NCI-H82 (cell line): ENCODE measurements at places on chromosomes 11 and 22.

DNA sequence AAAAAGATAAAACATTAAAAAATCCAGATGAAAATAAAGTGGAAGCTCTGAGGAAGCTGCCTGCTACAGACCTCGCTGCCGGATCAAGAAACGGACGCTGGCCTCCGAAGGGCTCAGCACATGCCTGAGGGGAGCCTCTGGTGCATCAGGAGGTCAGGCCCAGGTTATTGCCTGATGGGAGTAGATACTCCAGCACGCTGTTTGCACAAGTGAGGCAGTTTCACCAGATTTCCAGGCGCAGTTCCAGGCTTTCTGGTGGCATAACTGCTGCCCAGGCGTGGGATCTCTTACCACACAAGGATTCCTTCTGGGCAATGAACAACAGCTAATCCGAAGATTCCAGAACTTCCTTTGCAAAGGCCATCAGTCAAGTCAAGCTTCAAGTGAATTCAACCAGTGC lies 154.2 kb downstream of the MPPED1 start:
- no peak for DNase-seq

- no peak for DNase-seq
These were observed 29.7 kb upstream of the GNB1L start for GRCh38 chr22:19884161-19884953.

GRCh38 chr11:72553706-72554105 lies 119.4 kb upstream of the CLPB start:
- peak; percentile 59 for DNase-seq

DNA sequence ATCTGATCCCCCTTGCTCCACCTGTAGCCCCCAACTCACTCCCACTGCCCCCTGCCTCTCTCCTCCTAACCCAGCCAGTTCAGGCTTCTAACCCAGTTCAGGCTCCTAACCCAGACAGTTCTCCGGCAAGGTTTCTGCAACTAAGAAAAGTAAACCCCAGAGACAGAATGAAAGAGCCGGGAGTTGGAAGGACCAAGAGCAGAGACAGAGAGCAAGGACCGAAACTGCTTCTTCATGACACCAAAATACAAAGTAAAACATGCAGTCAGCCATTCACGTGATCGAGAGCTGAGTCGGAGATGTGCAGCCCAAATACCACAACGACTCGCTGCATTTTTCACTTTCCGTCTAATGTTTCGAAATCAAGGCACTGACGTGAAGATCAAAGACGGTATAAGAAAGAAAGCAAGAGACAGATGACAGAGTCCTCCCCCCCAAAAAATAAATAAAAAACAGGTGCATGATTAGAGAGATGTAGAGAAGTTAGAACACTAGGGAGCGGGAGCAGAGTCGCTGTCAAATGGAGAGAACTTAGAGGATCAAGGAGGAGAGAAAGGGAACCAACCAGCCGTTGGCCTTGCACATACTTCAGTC lies 884 bp downstream of the IL10RA start:
- no peak for DNase-seq

DNA sequence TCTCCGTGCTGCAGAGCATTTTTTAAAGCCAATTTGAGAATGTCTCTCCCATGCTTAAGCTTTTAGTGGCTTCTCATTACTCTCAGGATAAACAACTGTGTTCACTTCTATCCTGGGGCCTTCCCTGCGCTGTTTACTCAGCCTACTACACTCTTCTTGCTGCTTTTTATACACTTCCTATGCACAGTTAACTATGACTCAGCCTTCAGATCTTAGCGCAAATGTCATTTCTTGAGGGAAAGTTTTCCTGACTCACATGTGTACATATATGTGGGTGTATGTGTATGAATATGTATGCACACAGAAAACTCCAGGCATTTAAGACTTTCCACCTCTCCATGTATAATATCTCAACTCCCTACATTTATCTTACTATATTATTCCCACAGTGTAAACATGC lies 9.8 kb downstream of the THAP12 start:
- no peak for DNase-seq

GRCh38 chr22:32206774-32207758 lies 2.2 kb upstream of the RFPL2 start:
- peak; percentile 55 for DNase-seq

- no peak for DNase-seq
These were observed 53.2 kb downstream of the TRIOBP start for GRCh38 chr22:37749831-37750595.

DNA sequence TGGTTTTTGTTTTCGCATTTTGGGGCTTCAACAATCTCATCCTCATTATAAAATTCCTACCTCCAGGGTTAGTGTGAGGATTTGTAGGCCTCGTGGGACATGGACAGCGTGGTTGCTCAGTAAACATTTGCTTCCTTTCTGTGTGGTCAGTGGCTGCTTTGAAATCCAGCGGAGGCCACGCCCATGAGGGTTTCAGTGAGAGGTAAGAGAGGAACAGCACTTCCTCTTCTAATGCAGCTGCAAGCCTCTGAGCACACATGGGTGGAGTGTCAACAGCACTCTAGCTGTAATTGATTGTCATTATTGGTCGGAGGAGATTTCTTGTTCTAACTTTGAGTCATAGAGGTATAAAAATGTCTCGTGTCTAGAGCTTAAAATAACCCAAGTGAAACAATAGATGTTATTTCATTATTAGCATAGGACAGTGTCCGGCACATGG lies 6.0 kb upstream of the ARHGAP42 start:
- peak; percentile 25 for DNase-seq

DNA sequence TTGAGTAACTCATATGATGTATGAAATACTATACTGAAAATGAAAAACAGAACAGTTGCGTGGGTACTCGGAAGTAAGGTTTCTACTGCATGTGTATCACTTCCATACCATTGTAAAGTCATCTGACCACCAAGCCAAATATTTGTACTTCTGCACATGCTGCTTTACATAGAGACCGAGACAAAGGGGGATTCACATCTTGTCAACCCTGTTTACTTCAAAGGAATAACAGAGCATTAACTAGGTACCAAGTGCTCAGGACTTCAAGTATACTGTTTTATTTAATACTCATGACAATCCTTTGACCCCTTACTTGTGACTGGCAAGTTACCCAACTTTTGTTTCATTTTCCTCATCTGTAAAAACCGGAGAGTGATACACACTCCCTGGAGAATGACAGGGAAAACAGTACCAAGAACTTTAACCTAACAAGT lies 9.9 kb downstream of the MAPK1 start:
- no peak for DNase-seq

- peak; percentile 78 for DNase-seq
These were observed 435.1 kb upstream of the DDI1 start for GRCh38 chr11:103601225-103601846.

DNA sequence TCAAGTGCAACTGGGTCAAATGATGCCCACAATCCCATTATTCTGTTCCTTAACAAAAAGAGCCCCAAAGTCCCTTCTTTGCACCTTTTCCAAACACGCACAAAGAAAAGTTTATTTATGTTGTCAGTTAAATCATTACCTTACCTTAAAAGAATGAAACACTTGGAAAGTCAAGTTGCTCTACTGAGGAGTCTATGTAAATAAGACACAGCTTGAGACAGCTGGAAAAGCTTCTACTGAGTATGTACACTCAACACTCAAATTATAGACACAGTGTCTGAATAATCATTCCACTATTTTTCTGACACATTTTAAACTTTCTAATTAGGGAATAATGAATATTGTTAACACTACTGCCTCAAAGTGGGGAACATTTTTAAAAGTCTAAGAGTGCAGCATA lies 21.6 kb upstream of the PHLDA2 start:
- no peak for DNase-seq

GRCh38 chr22:29912605-29913398 lies 29.8 kb downstream of the MTMR3 start:
- DNase-seq: no peak

GRCh38 chr11:25293166-25293565 lies 796.3 kb downstream of the LUZP2 start:
- no peak for DNase-seq

DNA sequence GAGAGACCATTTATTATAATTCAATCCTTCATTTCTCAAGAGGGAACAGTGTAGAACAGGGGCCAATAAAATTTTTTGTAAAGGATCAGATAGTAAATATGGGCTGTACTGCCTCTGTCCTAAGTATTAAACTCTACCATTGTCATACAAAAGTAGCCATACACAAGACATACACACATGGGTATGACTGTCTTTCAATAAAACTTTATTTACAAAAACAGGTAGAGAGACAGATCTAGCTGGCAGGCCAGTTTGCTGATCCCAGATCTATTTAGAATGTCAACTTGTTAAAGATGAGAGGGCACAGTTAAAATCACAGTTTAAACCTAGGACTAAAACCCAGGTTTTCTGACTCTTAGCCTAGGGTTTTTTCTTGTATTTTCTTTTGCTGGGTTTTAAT lies 16.7 kb downstream of the TRAF6 start:
- DNase-seq: no peak

GRCh38 chr11:99773646-99774045 lies 752.9 kb downstream of the CNTN5 start:
- DNase-seq: no peak
